ENCODE measurements at places on chromosomes 5 and 9.

DNA sequence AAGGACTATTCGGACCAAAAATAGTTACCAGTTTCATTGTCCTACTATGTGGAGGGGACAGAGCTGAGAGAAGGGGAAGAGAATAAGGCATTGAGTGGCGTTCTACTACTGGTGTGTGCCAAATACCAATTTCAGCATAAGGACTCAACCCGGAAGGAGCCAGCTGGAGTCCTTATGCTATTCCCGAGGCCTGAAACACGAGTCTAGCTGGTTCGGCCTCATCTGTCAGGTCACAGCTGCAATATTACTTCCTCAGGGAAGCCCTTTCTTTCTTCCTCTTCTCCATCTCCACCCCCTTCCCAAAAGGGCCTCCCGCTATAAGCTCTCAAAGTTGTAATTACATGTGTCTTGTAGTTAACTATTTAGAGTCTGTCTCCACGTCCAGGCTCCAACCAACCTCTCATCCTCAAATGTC, 20.5 kb upstream of the FER start:
- DNase-seq = peak; percentile 62

GRCh38 chr5:140631036-140631417, 1.9 kb downstream of the CD14 start:
- DNase-seq = no peak

DNA sequence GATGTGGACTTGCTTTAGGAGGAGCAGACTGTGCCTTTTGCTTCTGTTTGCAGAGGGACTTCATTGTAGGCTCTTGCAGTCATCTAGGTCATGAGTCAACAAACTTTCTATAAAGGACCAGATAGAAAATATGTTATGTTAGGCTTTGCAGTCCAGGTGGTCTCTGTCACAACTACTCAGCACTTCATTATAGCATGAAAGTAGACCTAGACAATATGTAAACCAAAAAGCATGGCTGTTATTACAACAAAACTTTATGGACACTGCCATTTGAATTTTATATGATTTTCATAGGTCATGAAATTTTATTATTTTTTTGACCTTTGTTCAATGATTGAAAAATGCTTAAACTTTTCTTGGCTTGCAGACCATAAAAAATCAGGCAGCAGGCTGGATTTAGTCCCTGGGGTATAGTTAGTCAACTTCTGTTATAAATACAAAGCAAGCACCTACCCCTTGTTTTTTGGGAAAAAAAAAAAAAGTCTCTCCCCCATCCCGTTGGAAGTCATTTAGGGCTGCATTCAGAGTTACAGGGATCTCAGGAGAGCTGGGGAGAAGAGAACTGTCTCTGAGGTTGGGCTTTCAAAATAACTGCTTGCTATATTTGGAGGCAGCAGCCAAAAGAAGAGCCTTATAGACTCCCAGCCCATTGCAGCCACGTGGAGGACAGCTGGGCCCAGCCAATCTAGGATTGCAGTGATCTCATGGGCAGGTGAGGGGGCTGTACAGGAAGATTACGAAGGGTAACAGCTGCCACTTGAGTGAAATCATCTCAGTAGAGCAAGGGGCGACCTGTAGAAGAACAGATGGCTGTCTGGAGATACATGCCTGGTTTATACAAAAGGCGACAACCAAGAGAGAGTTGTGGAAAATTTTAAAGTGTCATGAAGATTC, 136.6 kb upstream of the TNC start:
- no peak for DNase-seq

DNA sequence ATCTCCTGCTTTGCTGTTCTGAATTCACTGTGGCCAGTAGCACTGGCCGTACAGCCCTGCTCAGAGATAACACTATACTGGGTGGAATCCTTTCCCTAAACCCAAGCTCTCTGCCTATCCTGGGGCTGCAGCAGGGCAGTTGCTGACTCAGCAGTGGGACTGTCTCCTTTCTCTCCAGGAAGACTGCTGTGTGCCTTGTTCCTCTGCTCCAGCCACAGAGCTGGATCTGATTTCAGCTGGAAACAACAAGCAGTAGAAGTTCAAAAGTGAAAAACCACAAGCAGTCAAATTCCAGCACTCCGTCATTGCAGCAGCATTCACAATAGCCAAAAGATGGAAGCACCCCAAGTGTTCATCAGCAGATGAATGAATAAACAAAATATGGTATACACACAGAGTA, 105.0 kb downstream of the FBXL7 start:
- no peak for DNase-seq

Measured in hematopoietic multipotent progenitor cell treated with erythropoietin and hydrocortisone succinate and interleukin-3 and kit ligand, for 8 days (in vitro differentiated cells).